ENCODE measurements at places on chromosomes 13 and 19.

DNA sequence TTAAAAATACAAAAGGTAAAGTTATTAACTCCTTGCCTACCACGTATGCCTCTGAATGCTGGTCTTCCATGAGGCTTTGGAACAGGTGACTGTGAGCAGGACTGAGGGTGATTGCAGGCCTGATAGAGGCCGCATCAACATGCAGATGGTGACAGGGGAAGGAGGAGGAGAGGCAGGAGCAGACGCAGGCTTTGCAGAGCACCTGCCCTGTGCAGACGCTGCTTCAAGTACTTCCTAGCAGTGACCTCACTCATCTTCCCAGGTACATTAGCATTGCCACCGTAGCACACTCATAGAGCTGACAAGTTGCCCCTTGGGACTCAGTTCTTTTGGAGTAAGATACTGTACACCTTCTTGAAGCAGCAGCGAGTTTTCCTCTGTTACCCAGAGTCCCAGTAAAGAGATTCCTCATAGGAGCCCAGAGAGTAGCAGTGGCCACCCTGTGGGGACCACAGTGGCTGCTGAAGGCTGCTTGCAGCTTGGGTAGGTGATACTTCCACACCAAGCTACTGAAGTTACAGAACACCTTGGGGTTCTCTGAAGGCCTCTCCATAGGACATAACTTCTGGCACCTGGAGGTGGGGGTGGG, 56.0 kb downstream of the ZNF536 start:
- DNase-seq = no peak

DNA sequence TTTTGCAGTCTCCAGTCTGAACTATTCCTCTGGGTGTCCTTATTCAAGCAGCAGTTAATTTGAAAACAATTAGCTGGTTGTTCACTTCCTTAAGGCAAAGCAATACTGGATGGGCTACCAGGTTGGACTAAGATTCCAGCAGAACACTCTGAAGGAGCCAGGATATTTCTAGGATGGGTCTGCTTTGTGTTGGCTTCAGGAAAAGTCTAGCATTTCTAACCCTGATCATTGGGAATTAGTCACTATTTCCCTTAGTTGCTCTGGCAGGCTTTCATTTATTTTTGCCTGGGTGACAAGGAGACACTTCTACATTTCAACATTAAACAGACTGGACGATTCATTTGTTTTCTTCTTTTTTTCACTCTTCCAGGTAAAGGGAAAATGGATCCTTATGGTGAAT, 228.4 kb downstream of the ENOX1 start:
- DNase-seq = no peak

GRCh38 chr13:73531014-73531413, 472.2 kb downstream of the KLF5 start:
- no peak for DNase-seq

DNA sequence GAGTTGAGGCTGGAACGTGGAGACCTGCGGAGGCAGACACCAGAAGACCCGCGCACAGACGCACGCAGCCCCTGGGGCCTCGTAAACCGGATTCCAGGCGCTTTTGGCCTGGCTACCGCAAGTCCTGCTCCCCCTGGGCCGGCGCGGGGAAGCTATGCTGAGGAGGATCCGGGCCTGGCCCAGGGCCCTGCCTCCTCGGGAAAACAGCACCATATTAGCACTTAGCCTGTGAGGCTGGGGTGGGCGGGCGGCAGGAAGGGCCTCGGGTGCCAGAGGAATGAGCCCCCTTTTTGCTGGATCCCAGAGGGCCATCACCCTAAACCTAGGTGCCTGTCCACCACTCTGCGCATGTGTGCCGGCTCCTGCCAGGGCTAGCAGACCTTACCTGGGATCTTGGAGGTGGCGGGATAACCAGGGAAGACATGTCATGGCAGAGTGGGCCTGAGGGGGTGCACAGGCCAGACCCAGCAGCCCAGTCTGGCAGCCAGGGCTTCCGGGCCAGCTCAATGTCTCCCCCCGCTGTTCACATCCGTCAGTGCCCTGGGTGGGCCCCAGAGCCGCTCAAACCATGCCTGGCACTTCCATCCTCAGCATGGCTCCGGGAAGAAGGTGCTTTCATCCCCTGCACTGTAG, 7.3 kb downstream of the ELOF1 start:
- no peak for DNase-seq

DNA sequence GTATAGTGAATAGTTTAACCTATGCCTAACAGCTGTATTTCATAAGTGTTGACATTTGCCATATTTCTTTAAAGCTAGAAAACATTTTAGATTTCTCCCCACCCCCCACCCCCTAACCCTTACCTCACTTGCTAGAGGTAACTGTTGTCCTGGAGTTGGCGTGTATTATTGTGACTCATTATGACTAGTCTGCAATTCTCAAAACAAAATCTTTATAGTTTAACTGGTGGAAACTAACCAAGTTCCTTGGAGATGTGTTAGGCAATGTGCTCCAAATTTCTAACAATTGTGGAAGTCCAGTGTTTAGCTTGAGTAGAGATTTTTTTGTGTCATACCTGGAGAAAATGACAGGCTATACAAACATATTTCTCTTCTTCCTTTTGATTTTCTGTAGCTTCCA, 38.0 kb downstream of the KCTD4 start:
- DNase-seq = no peak

- DNase-seq = no peak
Observed at GRCh38 chr13:108182652-108183051, 32.7 kb downstream of the LIG4 start.

GRCh38 chr19:13717194-13717643, 47.1 kb upstream of the MRI1 start:
- DNase-seq = no peak

DNA sequence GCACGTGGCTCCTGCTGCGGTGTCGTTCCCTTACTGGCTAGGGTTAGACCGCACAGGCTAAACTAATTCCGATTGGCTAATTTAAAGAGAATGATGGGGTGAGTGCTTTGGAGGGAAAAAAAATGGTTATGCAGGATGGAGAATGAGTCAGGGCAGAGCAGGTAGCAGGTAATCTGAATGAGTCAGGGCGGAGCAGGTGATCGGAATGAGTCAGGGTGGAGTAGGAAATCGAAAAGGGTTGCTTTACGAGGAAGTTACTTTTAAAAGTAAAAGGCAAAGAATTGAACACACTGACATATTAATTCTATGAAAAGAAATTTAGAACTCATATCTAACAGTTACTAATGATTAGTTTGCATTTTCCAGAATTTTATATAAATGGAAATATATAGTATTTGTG, 335.5 kb downstream of the FOXO1 start:
- no peak for DNase-seq

DNA sequence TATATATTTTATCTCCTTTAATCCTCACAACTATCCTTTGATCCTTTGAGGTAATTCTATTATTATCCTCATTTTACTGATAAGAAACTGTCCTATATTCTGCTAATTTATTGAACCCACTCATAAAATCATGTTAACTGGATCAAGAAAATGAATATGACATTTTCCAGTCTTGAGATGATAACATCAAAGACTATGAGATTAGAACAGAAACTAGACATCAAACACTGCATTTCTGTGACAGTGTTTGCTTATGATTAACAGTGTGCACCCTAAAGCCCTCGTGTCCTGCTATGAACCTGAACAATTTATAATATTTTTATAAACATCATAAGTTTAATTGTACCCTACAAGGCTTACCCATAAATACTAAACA, 96.3 kb downstream of the TBC1D4 start:
- DNase-seq = no peak

DNA sequence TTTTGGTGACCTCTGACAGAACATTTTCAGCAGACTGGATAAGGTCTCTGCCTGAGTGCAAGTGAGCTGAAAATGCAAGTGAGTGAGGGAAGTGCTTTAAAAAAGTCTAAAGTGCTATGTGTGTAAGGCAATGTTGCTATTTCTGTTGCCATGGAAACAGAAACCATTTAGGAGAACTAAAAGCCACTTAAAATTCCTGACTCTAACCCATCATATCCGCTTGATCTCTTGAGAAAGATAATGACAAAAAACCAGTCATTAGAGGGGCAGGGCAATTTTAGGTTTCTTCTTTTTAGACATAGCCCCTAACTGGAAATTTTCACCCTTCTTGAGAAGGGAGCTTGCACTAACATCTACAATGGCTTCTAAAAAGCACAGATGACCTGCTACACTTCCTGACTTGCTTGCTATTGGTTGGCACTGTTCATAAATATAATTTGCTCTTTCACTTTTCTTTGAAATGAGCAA, at the start of gene CYSLTR2:
Gene CYSLTR2 (plus strand): TSS at position 458 of the 468 bp plus-strand sequence. CDS start 52,889 bp downstream, outside the sequence.
- DNase-seq = no peak

GRCh38 chr19:40717880-40718773, 1.2 kb downstream of the ITPKC start:
- no peak for DNase-seq

GRCh38 chr13:25380082-25380481, 8.3 kb downstream of the ATP8A2 start:
- DNase-seq = no peak

DNA sequence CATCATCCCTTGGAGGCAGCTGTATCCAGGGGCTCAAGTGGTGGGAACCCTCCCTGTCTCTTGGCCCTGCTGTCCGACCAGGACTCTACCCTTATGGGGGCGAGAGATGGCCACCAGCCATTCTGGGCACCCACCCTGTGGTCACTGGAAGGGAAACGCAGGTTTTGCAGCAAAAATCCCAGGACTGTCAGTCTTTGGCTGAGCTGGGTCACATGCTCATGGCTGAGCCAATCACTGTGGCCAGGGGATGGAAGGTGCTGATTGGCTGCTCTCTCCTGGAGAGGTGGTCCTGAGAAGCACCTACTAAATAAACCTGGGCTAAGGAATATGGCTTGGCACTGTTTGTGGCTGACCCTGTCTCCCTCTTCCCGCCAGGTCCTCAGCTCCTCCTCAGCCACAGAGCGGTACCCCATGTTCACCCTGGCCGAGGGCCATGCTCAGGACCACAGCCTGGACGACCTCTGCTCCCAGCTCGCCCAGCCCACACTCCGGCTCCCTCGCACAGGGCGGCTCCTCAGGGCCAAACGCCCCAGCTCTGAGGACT, 8.9 kb downstream of the ATG4D start:
- DNase-seq = no peak

- DNase-seq = no peak
Observed at GRCh38 chr13:95150555-95150954, 150.7 kb downstream of the ABCC4 start.

GRCh38 chr19:36222503-36222902, 7.6 kb downstream of the ZNF146 start:
- DNase-seq = no peak

DNA sequence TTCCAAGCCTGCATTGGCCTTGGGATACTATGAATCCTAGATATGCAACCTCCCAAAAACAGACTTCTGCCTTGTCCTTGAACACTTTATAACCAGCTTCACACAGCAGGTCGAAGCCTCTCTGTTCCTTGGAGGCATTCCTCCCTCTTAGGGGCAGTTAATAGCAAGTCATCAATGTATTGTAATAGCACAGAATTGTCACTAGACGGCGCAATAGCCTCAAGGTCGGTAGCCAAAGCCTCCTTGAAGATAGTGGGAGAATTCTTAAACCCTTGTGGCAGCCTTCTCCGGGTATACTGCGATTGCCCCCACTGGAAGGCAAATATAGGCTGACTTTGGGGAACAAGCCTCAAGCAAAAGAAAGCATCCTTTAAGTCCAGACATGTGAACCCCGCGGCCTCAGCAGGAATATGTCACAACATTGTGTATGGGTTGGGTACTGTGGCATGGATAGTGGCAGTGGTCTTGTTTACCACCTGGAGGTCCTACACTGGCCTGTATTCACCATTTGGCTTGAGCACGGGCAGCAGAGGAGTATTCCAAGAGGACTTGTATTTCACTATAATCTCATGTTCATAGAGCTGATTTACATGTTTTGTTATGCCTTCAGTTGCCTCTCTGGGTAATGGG, 61.1 kb downstream of the ZNF431 start:
- DNase-seq = no peak

DNA sequence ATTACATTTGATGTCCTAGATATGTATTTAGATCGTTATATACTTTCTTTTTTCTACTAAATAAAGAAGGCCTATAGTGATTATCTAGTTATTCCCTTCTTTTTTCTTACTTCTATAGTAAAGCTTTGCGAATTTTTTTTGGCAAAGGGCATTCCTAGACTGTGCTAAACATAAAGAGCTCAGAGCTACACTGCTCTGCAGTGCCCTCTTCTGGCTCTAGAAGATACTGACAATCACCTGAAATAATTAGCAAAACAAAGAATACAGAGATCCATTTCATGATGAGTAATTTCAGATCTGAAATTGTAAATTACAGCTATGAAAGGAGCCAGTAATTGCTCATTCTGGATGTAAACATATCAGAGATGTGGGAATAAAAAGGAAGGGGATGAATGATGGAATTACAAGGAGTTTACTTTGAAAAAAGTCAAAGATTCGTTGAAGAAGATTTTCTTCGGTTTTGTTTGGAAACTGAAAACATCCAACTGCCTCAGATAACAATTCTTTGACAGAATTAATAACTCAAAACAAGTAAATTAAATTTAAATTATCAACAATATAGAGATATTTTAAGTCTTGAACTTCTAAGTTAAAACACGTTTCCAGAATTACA, 288.5 kb downstream of the NALCN start:
- DNase-seq = no peak

DNA sequence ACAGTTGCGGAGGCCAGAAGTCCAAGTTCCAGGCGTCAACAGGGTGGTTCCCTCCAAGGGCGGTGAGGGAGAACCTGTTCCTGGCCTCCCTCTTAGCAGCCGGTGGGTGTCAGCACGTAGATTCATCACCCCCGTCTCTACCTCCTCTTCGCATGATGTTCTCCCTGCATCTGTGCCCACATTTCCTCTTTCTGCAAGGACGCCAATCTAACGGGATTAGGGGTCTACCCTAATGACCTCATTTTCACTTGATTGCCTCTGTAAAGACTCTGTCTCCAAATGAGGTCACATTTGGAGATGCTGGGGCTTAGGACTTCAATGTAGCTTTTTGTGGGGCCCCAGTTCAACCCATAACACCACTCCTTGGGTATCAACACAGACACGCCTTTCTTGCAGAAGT, 38.5 kb downstream of the DPF1 start:
- DNase-seq = no peak

DNA sequence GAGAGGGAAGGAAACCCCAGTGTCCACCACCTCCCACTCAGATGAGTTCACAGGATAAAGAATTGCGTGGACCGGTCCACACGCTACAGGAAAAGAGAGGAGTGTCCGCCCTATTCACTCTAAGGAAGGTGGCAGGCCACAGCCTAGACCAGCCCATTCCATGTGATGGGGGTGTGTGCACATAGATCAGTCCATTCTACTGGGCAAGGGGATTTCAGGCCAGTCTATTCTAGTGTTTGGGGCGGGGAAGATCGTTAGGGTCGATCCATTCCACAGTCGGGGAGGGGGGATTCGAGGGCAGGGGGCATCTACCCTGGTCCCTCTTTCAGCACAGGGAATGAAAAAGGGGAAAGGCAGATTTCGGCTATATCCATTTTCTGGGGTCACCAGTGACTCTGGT, 7.8 kb downstream of the FIZ1 start:
- no peak for DNase-seq

GRCh38 chr13:68056816-68057710, 826.9 kb upstream of the PCDH9 start:
- no peak for DNase-seq

Data from activated T-helper 1 cell treated with anti-CD3 and anti-CD28 coated beads, Interleukin-2, amount 50 U/mL, for 16 hours (primary cell).